ENCODE measurements at places on chromosomes 6 and 20. TPM values are rescaled to one million over a fixed set of nuclear protein-coding genes. Genes with fewer than 3 reads are reported as not detected.

The TNXB gene
- 311 TPM for total RNA-seq

The FOXQ1 gene
- not detected for total RNA-seq

The CCN5 gene
- total RNA-seq, result 81.7 TPM

The SSTR4 gene
- total RNA-seq, result not detected

The GGTLC1 gene
- total RNA-seq, result not detected

The AIF1 gene
- 72.5 TPM for total RNA-seq

The PLEKHG1 gene
- 21.6 TPM for total RNA-seq

The GNAS gene
- total RNA-seq, result 738 TPM

The ASIP gene
- total RNA-seq, result not detected

The MYBL2 gene
- total RNA-seq, result not detected

The CENPW gene
- not detected for total RNA-seq

The RSPH9 gene
- not detected for total RNA-seq

The TRIM31 gene
- not detected for total RNA-seq

The EEF1A2 gene
- total RNA-seq, result not detected

The KCNK15 gene
- total RNA-seq, result 9.1 TPM

The MAPK13 gene
- total RNA-seq, result 18.3 TPM

Data from omental fat pad (tissue), 4 donors.